ENCODE measurements at places on chromosomes 7 and 10. TPM values are rescaled to one million over a fixed set of nuclear protein-coding genes. Genes with fewer than 3 reads are reported as not detected.

Gene ANKRD26
- total RNA-seq = 10.5 TPM

Gene NEURL1
- total RNA-seq = not detected

Gene HMX2
- 0.10 TPM for total RNA-seq

Gene KCP
- total RNA-seq = under 0.01 TPM

Gene HYAL4
- not detected for total RNA-seq

DNA sequence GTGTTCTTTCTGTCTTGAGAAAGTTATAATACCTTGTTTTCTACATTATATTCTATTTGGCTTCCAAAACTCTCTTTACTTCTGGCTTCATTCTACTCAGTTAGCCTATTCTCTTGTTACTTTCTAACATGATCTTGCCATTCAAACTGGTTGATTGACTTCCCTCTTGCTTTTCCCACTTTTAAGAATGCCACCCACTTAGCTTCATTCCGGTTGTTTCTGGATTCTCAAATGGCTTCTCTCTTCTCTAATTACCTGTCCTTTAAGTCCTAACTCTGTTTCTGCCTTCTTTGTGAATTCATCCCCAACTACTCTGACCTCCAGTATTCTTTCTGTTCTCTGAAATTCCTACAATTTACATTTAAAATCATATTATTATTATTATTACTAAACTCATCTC, 52.0 kb downstream of the ANKIB1 start:
- no peak for DNase-seq

- DNase-seq = no peak
Measured at GRCh38 chr7:149620961-149621360, 123.4 kb upstream of the ZNF746 start.

DNA sequence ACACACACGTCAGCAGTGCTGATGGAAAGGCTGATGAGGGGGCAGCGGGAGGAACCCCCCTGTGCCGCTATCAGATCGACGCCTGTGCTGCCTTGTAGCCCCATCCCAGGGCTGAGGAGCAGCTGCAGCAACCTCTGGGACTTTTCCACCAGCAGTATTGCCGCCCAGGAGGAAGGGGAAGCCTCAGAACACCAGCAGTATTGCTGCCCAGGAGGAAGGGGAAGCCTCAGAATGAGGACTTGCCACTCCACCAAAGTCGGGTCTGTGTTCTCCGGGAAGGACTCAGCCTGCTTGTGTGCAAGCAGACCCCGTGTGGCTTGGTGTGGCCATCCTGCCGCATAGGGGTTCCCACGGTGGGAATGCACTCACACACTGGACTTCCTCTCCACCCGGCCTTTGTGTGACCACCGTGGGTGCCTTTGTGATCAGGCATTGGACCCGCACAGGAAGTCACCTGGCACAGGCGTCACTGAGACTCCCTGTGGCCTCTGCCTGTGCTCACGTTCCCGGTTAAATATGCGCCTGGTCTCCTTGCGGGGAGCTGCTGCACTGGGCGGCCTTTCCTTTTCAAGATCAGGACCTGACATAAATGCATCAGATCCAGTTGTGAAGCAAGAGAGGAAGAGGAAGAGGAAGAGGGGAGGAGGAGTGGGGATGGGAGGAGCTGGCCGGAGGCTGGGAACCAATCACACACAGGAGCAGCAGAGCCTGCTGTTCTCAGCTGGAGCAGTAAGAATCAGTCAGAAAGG, 248.5 kb downstream of the DNAJB6 start:
- no peak for DNase-seq

GRCh38 chr7:101554584-101555268, 74.4 kb downstream of the MYL10 start:
- no peak for DNase-seq

- DNase-seq = no peak
Measured at GRCh38 chr7:135333200-135333599, 99.6 kb downstream of the STRA8 start.

Data from RPMI7951 (cell line).